HS-5 (cell line): ENCODE measurements at places on chromosomes 7 and 10.

DNA sequence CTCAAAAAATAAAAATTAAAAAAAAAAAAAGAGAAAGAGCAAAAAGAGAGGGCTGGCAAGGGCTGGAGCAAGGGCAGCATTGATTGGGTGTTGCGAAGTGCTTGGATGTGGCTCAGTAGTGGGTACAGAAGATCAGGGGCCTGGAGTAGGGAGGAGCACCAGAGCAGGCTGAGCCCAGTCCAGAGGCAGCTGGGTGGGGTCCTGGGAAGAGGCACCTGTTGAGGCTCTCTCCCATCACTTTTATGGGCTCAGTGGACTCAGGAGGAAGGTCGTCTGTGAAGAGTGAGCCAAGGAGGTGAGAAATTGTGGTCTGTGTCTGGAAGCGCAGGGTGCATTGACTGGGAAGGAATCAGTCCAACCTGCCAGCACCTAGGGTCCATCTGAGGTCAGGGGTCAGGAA, 11.8 kb upstream of the ZMIZ2 start:
- no peak for DNase-seq

DNA sequence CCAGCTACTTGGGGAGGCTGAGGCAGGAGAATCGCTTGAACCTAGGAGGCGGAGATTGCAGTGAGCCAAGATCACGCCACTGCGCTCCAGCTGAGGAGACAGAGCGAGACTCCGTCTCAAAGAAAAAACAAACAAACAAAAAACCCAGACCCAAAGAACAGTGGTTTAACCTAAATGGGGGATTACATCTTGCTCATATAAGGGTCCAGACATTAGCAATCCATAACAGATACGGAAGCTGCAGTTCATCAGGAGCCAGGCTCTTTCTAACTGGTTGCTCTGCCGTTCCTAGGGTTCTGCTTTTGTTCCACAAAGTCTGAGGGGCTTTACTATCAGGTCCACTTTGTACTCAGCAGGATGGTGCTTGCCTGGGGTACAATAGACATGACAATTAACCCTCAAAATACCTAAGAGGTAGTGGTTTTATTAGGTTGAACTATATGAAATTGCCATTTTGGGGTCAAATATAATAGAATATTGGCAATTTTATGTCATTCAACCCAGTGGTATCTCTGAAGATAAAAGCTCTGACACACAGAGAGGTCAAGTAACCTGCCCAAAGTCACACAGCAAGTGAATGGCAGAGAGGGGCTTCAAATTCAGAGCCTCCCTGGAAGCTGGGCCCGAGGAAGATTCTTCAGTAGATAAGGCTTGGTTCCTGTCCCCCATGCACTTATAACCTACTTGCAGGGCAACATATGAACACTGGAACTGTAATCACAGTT, 21.3 kb downstream of the NYAP1 start:
- DNase-seq, result no peak

GRCh38 chr10:80734589-80734988, 196.9 kb downstream of the SH2D4B start:
- no peak for DNase-seq

DNA sequence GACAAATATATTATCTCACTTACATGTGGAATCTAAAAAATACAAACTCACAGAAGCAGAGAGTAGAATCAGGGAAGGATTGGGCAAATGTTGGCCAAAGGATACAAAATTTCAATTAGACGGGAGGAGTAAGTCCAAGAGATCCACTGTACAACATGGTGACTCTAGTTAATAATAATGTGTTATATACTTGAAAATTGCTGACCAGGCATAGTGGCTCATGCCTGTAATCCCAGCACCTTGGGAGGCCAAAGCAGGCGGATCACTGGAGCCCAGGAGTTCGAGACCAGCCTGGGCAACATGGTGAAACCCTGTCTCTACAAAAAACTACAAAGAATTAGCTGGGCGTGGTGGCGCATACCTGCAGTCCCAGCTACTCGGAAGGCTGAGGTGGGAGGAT, 16.4 kb downstream of the MTERF1 start:
- DNase-seq, result no peak

DNA sequence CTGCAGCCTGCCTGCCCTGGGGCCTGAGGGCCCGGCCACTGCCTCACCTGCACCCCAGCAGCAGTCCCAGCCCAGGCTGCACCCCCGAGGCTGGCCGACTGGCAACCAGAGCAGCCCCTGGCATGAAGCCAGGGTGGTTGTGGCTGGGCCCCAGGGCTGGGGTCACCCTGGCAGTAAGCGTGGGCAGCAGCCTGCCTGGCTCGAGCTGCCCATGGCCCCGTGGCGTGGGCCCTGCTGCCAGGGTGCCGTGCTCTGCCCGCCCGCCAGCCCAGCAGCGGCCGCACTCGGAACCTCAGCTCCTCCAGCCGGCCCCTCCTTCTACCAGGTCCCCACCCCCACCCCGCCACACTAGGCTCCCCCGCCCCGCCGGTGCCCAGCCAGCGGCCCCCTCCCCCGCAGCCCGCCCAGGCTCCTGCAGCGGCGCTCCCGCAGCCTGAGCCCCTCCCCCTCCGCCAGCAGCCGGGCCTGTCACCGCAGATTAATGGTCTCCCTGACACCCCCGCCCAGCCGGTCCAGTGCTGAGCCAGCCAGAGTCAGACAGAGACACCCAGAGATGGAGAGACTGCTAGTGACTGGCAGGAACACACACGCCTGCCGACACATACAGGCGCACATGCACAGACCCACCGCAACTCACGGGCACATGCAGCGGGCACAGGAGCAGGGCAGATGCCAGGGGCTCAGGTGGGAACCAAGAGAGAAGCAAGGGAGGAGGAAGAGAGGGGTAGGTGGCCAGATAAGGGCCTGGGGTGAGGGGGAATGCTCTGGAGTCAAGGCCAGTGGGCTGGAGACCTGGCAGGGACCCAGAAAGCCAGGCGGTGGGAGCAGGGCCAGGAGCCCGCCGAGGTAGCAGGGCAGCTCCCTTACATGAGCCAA, 22.4 kb downstream of the KCNH2 start:
- no peak for DNase-seq

- DNase-seq, result no peak
Measured at GRCh38 chr7:112047421-112047820, 158.8 kb downstream of the DOCK4 start.

GRCh38 chr10:122236690-122237306, 34.3 kb upstream of the BTBD16 start:
- no peak for DNase-seq

DNA sequence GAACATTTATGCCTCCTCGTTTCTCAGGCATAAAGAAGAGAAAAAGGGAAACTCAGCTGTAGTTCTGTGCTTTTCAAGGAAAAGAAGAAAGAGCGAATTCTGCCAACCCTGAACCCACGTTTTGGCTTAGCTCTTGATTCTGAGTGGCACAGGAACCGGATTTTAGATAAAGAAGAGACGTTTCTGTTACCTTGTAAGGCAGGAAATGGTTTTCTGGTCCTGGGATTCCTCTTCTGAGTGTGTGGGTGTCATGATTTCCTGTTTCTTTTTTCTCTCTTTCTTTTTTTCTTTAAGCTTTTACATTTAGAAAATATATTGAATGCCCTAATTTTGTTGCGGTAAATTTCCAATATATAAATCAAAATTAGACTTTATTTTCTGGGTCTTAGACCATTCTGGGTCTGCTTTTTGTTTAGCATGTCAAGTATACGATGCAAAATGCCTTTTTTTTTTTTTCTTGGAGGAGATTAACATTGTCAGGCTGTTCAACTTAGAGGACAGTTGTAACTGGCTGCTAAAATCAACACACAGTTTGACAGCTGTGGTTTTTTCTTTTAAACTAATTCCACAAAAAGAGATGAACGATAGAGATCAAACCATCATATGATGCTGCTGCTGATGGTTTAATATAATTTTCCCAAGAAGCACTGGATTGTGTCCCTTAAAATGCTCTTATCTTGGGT, 190.8 kb downstream of the GATA3 start:
- DNase-seq, result no peak

GRCh38 chr10:123144697-123145541, 3.0 kb upstream of the HMX2 start:
- DNase-seq, result no peak

DNA sequence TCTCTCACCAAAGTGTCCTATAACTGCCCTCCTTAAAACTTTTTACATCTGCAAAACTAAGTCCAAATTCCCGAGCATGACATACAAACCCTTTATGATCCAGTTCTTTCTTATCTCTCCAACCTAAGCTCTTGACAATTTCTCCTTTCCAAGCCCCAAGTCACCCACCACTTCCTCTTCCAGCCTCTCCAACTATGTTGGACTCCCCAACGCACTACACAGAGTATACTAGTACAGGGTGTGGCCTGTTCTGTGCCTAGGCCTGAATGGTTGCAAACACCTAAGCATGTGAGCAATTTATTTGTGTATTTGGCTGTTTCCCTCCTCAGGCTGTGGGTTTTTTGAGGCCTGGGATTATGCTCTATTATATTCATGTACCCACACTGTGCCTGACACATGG, 101.2 kb upstream of the APBB1IP start:
- no peak for DNase-seq

DNA sequence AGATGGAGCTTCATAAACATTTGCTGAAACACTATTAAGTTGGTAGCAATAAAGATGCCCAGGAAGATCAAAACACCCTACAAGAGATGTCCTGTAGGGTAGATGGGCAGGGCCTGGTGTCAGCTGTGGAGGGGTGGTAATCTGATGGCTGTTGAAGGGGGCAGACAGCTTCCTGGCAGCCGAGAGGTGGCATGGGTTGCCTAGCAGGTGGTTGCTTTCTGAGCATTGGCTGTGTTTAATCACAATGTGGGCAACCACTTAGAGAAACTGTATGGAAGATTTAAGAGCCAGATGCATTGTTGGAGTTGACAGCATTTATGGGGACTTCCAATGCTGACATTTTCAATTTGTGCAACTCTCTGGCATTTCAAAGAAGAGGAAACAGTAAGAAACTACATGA, 79.9 kb upstream of the SLC26A5 start:
- no peak for DNase-seq

DNA sequence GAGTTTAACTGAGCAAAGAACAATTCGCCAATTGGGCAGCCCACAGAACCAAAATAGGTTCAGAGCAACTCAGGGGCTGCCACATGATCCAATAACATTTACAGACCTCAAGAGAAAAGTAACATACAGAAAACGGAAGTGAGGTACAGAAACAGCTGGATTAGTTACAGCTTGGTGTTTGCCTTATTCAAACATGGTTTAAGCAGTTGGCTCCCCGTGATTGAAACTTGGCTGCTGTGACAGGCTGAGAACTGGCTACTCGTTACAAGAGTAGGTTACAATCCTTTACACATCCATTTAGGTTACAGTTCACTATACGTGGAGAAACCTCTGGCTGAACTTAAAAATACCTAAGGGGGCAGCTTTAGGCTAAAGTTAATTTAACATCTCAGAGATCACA, 673.1 kb upstream of the PHF14 start:
- DNase-seq, result no peak

- no peak for DNase-seq
Measured at GRCh38 chr7:90817151-90817550, 221.0 kb downstream of the CDK14 start.

DNA sequence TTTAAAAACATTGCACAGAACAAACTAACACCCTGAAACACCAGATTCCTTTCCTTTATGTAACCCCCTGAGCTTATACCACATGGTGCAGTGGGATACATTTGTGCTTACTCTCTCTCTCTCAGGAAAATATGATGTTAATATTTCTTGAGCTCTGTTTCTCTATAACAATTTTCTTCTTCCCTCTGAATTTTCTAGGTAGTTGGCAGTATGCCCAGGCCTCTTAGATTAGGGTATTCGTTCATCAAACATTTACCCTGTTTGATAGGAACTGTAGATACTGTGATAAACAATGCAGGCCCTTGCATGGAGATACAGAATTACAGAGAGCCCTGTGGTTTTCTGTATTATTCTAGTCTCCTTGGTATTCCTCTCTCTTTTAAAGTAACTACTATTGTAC, 567.8 kb downstream of the IPMK start:
- DNase-seq, result no peak

DNA sequence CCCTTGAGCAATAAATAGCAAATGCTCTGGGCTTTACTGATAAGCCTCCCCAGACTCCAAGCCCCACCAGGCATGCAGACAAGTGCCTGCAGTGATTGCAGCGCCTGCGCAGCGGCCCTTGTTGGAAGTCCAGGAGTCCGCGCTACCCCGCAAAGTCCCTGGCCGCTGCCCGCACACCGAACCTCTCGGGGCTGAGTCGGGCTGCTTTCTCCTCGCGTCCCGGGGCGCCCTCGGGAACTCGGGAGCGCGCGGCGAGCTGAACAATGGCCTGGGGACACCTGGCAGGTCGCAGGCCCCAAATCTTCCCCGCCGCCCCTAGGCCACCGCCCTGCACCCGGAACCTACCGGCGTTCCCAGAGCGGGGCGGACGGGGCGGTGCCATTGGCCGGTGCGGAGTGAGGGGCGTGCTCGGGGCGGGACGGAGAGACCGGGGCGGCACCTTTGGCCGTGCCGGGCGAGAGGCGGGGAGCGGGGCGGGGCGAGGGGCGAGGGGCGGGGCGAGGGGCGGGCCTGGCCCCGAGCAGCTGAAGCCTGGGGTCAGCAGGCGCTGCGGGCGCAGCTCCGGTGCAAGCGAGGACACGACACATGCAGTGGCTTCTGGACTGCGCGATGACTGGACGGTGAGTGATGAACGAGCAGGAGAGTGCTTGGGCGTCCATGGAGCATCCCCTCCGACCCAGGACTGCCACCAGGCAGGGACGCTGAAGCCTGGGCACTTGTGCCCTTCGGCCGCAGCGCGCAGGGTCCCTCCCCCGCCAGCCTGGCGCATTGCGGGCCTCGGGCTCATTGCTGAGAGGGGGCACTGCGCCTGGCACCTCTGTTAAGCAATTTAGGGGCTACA, at the start of gene RASSF4:
Gene RASSF4, plus strand, starts transcription at position 556 of the 841 bp plus-strand sequence. CDS start 10,401 bp downstream, outside the sequence.
- no peak for DNase-seq

DNA sequence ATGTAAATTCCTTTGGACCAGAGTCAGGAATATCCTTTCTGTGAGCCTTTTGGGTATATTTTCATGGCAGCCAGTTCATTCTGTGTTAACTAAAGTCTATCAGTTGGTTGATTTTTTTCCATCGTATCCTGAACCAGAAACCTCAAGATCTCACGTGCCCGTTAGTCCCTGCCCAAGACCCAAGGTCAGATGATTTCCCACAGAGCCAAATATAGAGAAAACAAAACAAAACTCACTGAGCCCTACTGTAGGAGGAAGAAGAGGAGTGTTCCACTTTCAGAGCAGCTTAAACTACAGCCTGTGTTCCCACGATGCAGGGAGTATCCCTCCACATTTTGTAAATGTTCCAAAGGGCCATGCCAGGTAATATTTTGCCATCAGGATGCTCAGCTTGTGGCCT, 96.0 kb upstream of the ADO start:
- no peak for DNase-seq

DNA sequence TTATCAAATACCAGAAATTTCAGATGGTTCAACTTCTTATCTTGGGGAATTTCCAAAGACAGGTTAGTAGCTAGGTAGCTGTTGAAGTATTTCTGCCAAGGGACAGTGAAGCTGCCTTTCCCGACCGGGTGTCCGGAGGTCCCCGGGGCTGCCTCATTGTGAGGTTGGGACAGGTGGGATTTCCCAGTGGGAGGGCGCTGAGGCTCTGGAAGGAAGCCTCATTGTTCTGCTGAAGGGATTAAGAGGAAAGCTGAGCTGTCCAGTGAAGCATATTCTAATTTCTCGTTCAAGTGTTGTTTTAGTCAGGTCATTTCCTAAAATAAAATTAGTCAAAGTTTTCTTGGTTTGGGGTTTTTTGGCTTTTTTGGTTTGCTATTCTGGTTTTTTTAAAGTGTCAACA, 244.2 kb downstream of the MGMT start:
- no peak for DNase-seq

GRCh38 chr7:156363751-156364150, 276.8 kb upstream of the RNF32 start:
- DNase-seq, result no peak
